ENCODE measurements at places on chromosomes 11 and 22.

- no peak for DNase-seq
Observed at GRCh38 chr11:15258433-15259165, 143.9 kb downstream of the INSC start.

GRCh38 chr11:19161651-19162050 is 40.1 kb downstream of the CSRP3 start:
- DNase-seq: no peak

GRCh38 chr22:20395181-20395906 is 1.4 kb downstream of the ZNF74 start:
- DNase-seq: no peak

GRCh38 chr22:45334068-45334467 is 24.3 kb downstream of the FAM118A start:
- no peak for DNase-seq

- no peak for DNase-seq
Observed at GRCh38 chr11:101862391-101863233, 52.2 kb upstream of the CEP126 start.

DNA sequence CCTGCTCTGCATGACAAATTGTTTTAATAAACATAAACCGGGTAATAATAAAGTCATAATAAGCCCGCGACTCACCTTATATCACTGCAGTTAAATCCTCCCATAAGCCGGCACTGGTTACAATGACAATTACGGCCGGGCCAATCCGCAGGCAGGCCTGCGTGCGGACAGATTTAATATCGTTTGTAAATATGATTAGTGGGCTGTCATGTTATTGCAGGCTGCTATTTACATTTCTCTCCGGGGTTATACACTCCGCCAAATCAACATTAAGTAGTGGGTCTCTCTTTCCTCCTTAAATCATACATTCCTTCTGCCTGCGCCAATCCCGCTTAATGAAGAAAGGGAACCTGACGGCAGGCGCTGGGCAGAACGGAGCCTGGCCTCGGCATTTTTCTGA is 51.8 kb upstream of the LMO1 start:
- DNase-seq: no peak

DNA sequence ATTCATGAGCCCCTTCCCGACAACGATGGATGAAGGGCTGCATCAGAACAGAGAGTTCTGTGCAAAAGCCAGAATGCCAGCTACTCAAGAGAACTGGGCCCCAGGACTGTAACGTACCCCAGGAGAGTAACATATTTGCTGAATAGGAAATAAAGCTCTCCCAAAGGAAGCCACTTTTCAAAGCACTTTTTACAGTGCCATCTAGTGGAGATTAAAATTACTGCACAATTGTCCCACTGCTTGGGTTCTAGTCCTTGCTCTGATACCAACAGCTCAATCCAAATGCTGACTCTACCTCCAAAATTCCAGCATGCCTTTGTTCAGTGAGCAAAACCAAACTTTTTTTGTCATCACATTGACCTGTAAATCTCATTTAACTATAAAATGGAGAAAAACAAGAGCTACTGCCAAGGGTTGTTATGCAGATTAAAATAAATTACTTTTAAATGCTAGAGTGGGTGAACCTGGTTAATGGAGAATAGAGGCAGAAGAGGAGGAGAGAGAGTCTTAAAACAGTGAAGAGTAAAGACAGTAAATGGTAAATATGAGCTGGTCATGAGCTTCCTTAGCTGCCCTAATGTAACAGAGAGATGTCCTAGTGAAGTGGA is 87.6 kb upstream of the FSHB start:
- no peak for DNase-seq

- DNase-seq: no peak
Observed at GRCh38 chr11:66979336-66979980, 4.4 kb downstream of the C11orf86 start.

DNA sequence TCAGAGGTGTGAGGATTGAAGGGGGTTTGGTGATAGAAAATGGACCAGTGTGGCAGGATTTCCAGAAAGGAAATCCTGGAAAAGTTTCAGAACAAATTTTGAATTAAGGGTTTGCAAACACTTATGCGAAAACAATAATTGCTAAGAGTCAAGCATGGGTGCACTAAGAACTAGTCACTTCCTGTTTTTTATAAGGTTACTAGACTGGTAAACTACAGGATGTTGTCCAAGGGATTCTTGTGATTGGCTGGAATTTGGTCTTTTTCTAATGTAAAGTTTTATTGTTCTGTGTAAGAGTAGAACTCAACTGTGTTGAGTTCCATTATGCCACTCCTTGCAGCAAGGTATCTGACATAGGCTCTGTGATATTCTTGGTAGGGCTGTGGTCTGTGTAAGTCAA is 54.1 kb downstream of the LIF start:
- no peak for DNase-seq

DNA sequence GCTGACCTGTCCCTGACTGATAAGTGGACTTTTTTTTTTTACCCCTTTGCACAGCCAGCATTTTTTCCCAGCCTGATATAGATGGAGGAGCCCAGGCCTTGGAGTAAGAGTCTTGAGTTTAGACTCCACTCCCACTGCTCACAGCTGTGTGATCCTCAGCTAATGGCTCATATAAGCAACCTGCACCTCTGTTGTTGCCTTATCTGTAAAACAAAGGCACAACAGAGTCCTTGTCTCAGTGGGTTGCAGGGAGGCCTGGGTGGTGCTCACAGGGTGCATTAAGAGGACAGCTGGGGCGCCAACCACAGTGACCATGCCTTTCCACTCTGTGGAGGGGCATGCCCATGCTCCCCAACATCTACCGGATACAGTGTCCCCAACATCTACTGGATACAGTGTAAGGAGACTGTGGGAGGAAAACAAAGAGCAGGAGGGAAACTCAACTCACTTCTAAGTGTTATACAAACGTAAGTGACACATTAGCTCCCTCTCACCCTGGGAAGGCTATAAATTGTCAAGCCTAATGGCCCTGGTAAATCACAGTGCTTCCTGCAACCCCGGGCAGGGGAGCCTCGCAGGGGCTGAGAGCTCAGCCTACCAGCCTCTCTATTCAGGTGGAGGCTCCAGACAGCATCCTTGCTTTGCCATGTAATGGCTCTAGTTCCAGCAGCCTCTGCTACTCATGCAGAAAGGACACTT is 109.5 kb downstream of the TENM4 start:
- DNase-seq: no peak

DNA sequence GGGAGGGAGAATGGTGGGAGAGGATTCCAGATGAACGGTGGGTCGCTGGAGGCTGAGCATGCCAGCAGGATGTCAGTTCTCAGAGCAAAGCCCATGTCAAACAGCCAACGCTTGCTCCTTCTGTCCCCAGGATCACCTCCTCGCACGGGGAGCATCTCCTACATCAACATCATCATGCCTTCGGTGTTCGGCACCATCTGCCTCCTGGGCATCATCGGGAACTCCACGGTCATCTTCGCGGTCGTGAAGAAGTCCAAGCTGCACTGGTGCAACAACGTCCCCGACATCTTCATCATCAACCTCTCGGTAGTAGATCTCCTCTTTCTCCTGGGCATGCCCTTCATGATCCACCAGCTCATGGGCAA is 1.5 kb downstream of the MCHR1 start:
- no peak for DNase-seq

DNA sequence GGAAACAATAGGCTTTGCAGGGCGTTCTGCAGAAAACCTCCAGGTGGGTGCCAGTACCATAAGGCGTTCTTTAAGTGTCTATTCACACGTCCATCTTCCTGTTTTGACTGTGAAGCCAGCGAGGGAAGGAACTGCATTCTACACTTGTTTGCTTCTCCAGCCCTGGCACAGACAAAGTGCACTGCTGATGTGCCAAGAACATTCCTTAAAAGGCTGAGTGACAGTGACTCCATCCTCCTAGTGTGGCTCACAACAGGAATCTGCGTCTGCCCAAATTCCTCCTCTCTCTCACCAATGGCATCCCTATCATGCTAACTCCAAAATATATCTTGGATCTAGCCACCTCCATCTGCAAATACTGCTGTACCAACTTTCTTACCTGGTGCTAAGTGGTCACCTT is 407.4 kb upstream of the SYN3 start:
- no peak for DNase-seq

GRCh38 chr22:50090412-50090714 is 557 bp downstream of the MOV10L1 start:
- DNase-seq: no peak

GRCh38 chr22:43000441-43001175 is 14.3 kb downstream of the PACSIN2 start:
- DNase-seq: no peak

DNA sequence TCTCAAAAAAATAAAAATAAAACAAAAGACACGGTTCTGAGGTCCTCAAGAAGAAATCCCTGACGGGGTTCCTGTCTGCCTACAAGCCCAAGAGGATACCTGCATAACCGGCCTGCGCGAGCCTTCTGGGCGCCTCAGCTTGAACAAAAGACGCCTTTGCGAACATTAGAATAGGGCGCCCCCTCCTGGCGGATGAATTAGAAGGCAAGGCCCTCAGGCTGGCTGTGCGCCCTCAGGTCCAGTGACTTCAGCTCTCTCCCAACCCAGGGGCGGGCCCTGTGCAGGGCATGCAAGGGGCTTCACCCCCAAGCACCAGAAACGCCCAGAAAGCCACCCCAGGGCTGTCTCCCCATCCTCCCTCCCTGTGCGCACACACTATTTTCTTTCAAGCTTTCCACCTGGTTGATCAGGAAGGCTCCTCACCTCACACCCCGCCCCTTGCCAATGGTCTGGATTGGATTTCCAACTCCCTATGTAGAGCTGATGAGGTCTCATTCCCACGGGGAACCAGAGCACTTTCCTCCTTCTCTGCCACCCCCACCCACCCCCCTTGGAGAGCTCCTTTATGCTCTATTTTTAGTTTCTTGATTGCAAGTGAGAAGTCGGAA is 273.3 kb downstream of the BUD13 start:
- DNase-seq: no peak

GRCh38 chr11:67013511-67014045 is 9.4 kb upstream of the SYT12 start:
- no peak for DNase-seq

DNA sequence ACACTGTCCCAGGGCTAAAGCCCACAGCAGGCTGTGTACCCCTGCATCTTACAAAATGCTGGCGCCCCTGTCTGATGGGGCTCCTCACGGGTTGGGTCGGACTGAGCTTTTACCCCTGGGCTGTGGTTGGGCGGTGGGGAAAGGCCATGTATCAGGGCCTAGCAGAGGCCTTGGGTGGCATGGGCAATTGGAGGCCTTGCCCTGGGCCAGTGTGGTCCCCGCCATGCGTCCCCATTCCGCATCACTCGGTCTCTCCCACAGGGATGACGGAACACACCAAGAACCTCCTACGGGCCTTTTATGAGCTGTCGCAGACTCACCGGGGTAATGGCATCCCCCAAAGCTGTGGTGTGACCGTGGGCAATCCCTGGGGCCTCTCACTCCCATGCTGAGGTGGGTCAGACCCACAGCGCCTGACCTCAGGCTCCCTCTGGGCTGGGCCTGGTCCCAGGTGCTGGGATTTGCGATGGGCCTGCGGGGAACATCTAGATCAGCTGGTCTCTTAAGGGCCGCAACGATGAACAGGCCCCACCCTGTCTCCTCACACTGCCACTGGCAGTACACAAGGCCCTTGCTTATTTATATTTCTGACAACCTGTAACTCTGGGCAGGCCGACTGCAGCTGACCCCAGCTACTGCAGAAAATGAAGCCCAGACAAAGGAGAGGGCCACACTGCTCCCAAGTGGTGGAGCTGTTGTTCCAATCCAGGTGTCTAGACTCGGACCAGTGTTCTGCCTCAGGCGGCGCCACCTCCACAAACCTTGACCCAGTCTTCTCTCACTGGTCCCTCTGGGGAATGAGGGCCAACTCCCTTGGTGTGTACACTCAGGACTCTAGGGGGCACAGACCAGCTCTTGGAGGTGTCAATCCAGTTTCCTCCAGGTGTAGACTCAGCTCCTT is 12.3 kb downstream of the SLC16A8 start:
- no peak for DNase-seq

DNA sequence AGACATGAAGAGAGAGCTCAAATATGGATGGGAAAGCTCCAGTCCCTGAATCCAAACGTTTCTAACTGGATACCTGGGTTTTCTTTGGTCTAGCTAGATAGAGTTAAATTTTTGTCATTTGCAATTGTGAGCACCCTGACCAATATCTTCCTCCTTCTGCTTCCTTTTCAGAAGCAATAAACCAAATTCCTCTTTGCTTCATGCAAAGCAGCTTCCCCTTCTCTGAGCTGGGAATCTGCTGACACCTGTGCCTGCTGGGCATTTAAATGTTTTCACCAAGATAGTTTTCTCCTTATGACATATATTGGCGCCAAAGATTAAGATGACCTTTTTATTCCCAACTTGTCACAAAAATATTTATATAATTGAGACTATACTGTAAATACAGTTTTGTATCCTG is 27.9 kb upstream of the PAK1 start:
- DNase-seq: no peak

DNA sequence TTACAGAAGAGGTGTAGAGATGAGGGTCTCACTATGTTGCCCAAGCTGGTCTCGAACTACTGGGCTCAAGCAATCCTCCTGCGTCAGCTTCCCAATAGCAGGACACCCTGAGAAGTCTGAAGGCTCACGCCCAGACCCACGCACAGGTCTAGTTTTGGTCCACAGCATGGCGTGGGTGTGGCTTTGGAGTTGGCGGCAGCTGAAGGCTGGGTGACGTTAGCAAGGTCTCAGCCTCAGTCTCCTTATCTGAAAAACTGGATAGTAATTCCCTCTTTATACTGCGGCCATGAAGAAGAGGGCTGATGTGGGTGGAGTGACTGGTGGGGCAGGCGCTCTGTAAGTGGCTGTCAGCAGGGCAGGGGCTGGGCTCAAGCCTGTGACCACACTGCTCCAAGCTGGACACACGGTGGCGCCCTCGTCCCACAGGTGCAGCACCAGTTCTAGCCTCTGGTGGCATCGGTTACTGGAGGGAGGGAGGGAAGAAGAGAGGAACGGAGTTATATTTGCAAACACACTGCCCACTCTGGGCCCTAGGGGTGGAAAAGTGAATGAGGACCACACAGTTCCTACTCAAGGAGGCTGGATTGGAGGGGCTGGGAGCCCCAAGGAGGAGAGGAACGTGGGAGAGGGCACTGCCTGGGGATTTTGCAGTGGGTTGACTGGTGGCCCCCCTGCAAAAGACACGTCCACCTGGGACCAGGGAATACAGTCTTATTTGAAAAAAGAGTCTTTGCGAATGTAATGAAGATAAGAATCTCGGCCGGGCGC is 19.6 kb upstream of the CARD10 start:
- peak; percentile 74 for DNase-seq

DNA sequence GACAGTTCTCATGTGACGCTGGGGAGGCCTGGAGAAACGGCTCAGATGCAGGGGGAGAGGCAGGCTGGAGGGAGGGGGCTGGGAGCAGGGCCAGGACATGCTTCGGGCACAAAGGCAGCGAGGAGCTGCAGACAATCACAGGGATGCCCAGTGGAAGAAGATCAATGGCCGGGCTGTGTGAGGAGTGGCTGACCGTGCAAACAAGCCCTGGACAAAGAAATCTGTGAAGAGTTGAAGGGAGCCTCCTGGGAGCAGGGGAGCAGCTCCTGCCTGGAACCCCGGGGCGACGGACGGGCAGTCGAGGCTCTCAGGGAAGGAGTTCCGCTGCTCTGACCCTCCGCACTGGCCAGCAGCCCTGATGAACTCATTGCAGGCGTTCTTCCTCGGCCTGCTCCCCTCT is 126.7 kb upstream of the B3GAT1 start:
- no peak for DNase-seq

- no peak for DNase-seq
Observed at GRCh38 chr11:131809203-131809918, 438.9 kb downstream of the NTM start.

- DNase-seq: no peak
Observed at GRCh38 chr11:112345706-112346105, 85.0 kb upstream of the PLET1 start.

GRCh38 chr11:8267831-8268529 is 4.3 kb upstream of the LMO1 start:
- DNase-seq: no peak
